Right lobe of liver (tissue), 6 donors: ENCODE measurements at places on chromosomes 3 and 15. TPM values are rescaled to one million over a fixed set of nuclear protein-coding genes. Genes with fewer than 3 reads are reported as not detected.

The FRG2C gene
- total RNA-seq = not detected

DNA sequence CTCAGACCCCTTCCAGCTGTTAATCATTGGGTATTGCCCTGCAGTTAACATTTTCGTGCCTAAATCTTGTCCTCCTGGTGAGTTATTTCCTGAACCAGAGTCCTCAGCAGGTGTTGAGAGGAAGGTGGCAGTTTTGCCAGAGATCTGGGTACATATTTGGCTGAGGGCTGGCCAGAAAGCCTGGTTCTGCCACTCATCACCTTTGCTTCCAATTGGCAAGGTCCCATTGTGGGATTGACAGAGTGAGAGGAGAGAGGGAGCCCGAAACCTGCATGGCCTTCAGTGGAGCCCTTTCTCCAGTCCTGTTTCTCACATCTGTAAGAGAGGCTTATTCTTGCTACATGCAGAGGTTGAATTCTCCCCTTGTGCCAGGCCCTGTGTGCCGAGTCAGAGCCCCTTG is 8.9 kb upstream of the TKT start:
- no peak for DNase-seq

- DNase-seq = no peak
Measured at GRCh38 chr3:187291001-187291511, 481 bp downstream of the MASP1 start.

The LRRC3B gene
- total RNA-seq = not detected

DNA sequence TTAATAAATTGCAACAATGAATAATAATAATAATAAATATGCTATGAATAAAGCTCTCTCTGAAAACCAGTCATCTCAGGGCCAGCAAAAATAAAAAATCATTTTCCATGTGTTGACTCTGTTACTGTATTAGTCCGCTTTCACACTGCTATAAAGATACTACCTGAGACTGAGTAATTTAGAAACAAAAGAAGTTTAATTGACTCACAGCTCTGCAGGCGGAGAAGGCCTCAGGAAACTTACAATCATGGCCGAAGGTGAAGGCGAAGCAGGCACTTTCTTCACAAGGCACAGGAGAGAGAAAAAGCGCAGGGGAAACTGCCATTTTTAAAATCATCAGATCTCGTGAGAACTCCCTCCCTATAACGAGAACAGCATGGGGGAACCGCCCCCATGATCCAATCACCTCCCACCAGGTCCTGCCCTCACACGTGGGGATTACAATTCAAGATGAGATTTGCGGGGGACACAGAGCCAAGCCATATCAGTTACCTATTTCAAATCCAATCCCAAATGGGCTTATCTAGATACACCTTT is 224.1 kb downstream of the IGSF11 start:
- DNase-seq = no peak

The ECE2 gene
- total RNA-seq = not detected

The ZNF860 gene
- 0.17 TPM for total RNA-seq

- no peak for DNase-seq
Measured at GRCh38 chr15:80590761-80591355, 104.3 kb upstream of the ABHD17C start.

DNA sequence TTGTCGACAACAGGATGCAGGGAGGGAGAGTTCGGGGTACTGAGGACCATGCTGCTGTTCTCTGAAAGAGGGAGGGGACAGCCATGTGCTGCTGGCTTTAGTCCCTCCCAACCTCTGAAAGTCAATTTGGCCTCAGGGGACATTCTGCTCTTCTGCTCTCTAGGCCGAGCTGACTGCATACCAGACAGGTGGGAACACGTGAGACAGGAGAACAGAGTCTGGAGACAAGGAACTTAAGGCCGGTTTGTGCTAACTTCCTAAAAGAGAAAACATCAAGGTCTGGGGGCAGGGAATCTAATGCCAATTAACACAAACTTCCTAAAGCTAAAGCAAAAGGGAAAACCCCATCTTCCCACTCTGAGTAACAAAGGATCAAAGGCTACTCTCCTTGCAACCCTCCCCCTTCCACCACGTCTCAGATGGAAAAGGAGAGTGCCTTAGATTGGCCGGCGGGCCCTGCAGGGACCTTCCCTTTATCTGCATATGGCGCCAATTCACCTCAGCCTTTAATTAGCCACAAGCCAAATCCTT is 41.0 kb downstream of the SLCO2A1 start:
- DNase-seq = no peak

- DNase-seq = no peak
Measured at GRCh38 chr15:39786447-39787056, 3.9 kb upstream of the FSIP1 start.

The GOLGA6L4 gene
- 1.1 TPM for total RNA-seq

- DNase-seq = no peak
Measured at GRCh38 chr3:49699281-49699979, 10.1 kb downstream of the RNF123 start.

The HHATL gene
- total RNA-seq = 0.29 TPM

DNA sequence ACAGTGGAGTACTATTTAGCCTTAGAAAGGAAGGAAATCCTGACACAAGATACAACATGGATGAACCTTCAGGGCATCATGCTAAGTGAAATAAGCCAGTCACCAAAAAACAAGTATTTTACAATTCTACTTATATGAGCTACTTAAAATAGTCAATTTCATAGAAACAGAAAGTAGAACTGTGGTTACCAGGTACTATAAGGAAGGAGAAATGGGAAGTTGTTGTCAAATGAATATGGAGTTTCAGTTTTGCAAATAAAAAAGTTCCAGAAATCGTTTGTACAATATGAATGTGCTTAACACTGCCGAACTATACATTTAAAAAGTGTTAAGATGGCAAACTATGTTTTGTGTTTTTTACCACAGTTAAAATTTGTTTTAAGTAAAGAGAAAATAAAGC is 26.8 kb downstream of the TRANK1 start:
- DNase-seq = no peak

DNA sequence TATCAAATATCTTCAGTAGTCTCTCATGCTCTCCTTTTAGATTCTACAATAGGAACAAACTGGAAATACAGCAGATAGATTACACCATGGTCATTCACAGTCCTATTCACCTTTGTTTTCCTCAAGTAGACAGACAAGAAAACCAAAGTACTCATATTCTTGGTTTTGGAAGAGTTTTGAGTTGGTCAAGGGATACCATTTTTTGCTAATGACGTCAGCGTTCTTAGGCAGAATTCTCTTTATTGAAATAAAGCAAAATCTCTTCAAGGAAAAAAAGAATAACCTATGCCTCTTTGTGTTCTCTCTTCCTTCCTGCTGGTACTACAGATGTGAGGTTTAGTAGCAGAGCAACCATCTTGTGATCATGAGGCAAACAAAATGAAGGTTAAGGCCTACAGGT is 268.3 kb upstream of the PDZRN3 start:
- no peak for DNase-seq

DNA sequence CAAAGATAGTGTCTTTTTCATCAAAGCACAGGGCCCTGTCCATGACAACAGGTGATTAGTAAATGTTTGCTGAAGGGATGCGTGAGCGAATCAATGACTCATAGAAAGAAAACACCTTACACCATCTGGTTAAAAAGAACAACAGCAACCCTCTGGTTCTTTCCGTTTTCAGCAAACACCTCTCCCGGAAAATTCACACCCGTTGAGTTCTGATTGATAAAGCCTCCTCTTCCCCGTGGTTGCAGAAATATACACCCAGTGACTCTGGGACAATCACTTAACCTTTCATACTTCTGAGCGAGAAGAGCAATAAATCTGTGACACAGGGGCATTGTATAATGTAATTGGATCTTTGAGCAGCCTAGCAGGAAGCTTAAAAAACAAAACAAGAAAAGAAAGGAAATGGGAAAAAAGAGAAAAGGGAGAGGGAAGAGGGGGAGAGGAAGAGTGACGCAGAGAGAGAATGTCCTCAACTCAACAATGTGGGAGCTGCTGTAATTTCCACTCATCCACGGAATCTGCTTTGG is 37.6 kb downstream of the ADAMTS9 start:
- no peak for DNase-seq

GRCh38 chr3:57910990-57911389 is 97.2 kb upstream of the FLNB start:
- DNase-seq = no peak

DNA sequence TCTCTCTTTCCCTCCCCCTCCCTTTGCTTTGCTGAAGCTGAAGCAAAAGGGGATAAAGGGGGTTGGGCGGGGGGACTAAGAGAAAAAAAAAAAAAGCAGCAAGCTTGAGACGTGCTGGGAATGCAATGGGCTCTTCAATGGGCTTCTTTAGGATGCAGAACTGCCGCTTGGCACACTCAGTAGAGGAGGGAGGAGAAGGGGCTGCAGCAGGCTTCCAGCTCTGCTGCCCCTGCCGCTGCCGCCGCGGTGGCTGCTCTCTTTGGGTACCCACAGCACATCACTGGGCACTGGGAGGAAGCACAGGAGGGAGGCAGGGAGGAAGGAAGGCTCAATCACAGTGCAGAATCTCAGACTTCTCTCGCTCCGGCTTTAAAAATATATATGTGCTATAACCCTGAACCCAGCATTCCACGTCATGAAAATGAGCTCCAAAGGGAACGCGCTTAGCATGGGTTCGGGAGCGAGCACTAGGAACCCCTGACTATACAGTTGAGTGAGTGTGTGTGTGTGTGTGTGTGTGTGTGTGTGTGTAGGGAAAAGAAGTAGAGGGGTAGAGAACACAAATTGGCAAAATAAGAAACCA is 3.5 kb downstream of the SLITRK3 start:
- peak; percentile 33 for DNase-seq

DNA sequence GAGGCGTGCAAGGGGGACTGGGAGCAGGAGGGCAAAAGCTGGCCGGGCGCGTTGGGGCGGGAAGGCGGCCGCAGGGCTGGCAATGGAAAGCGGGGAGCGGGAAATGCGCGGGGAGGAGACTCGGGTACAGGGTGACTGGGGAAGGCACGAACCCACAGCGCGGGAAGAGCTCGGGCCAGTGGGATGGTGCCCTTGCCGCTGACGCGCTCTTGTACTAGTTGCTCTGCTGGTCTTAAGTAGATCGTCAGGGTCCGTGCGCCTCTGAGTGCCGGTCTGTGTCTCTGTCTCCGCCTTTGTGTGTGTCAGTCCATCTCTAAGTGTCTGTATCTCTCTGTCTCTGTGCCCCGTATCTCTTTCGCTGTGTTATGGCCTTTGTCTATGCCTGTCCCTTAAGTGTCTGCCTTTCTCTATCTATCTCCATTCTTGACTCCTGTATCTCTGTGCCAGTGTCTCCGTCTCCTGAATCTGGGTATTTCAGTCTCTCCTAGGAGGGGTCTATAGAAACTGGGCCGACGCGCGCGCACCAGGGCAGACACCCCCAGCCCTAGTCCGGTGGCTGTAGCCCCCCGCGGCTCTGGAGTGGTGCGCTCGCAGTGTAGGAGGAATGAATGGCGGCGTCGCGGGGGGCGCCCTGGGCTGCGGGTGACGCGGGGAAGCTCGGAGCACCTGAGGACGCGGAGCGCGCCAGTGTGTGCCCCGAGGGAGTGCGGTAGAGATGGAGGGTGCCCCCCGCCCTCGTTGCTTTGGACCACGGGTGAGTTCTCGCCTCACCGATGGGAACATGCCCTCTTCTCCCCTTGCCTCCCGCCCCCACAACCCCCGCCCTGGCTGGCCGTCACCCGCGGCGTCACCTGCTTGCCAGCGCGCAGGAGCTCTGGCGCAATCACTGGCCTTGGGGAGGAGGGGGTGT is 756 bp upstream of the CAMK2N2 start:
- DNase-seq = peak; percentile 73

The NPAP1 gene
- 0.02 TPM for total RNA-seq

The MCTP2 gene
- 5.3 TPM for total RNA-seq

- DNase-seq = no peak
Measured at GRCh38 chr3:162166543-162166942, 669.9 kb downstream of the OTOL1 start.

DNA sequence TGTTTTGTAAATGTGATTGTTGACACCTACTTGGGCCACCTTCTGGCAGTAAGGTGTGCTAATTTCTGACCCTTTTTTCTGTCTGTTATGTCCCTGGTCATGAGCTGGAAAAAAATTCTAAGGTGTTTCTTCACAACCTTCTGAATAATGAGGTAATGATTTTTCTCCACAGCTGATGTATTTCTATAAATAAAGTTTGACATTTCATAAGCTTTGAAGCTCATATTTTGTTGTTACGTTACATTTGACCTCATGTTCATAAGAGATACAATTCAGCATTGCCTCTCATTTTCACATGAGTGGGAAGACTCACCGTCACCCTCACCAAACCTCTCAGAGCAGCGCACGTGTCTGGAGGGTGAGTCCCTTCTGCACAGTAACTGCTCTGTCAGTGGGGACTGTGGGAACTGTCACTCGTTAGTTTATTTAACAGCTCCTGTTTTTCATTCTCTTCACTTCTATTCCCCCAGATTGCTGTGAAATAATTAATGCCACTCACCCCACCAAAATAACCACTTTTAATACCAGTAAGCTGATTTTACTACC is 140.9 kb downstream of the PLCL2 start:
- DNase-seq = no peak

DNA sequence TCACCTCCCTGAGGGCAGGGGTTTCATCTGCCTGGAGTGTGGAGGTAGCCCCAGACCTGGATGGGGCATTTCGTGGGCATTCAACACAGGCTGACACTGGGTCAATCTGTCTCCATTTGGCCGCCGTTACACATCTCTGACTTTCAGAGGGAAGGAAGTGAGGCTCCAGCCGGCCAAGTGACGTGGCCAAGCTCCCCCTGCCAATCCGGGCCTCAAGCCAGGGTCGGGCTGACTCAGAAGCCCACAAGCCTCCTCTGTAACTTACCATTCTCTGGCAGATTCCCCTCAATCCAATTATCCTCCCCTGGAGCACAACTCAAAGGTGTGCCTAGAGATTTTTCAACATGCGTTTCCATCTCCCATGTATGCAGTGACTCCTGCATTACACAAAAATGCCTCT is 227.6 kb downstream of the KLF13 start:
- no peak for DNase-seq

GRCh38 chr15:31195871-31196270 is 94.3 kb upstream of the TRPM1 start:
- no peak for DNase-seq

GRCh38 chr15:75114796-75115195 is 86.9 kb upstream of the C15orf39 start:
- DNase-seq = no peak

GRCh38 chr3:128879991-128880390 is 571 bp downstream of the ACAD9 start:
- DNase-seq = no peak

DNA sequence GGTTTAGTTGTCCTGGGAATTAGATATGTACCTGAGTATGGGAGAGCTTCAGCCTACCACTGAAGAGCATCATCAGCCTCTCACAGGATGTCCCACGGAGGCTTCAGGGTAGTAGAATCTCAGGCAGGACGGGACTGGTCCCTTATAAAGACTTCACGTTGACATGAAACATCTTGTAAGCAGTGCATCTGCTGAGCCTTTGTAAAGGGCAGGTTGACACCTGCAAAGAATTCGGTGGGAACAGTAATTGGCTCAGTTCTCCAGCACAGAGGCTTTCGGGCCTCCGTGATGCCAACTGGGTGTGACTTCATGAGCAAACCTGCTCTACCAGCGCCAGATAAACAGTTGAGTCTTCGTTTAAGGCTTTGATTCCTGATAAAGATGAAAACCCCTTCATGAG is 26.9 kb upstream of the AVEN start:
- DNase-seq = no peak

GRCh38 chr3:56754741-56755417 is 46.9 kb downstream of the ARHGEF3 start:
- no peak for DNase-seq

- DNase-seq = no peak
Measured at GRCh38 chr3:160707187-160707794, 30.3 kb downstream of the ARL14 start.

The EPHA6 gene
- total RNA-seq = not detected

GRCh38 chr3:9280451-9281219 is 31.2 kb upstream of the SRGAP3 start:
- no peak for DNase-seq
